ENCODE measurements at places on chromosomes 7 and 10. TPM values are rescaled to one million over a fixed set of nuclear protein-coding genes. Genes with fewer than 3 reads are reported as not detected.

- DNase-seq = no peak
Measured at GRCh38 chr7:70392877-70393435, 739.0 kb upstream of the GALNT17 start.

DNA sequence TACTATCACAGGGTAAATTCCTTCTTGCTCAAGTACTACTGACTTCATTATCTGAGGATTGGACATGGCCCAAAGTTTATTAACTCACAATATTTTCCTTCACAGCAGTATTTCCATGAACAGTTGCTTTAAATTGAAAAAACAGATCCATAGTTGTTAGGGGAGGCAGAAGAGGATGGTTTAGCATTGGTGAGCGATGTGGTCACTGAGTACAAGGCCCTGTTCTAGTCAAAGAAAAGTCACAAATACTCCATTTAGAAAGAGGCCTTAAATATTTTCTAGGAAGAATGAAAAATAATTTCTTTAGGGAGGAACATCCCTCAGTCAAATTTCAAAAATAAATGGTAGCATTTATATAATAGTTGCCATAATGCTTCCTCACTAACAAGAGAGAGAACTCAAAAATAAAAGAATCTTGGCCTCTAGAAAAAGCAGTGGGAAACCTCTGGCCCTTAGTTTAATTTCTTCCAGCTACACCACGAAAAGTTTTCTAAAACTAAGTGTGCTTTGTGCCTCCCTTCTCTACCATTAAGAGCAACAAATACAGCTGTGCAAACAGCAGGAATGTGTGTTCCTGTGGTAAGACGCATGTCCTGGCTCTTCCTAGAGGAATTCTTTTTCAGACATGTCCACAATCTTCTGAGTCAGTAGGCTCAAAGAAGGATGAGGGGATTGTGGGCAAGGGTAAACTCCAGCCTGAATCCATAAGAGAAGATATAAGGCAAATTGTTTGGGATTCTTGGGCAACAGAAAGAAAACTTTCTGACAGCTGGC, 105.7 kb downstream of the HOXA1 start:
- DNase-seq = no peak

DNA sequence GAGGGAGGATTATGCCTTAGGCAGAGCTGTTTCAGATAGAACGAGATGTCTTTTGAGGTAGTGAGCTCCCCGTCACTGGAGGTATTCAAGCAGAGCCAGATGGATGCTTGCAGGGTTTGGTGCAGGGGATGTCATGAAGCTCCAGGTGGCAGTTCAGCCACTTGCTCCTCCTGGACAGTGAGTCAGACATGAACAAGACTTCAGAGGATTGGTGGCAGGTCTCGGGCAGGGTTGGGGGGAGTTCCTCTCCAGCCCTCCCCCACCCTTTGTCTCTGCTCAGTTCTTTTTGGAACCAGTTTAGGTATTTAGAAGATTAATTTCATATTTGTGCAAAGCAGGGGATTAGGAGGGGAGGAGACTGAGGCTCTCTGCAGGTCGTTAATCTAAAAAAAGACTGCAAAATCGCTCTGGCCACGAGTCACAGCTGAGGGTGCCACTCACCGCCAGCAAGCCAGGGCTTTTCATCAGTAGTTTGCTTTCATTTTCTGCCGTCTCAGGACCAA, 21.5 kb upstream of the MYL10 start:
- DNase-seq = no peak

GRCh38 chr7:2259480-2259879, 17.5 kb downstream of the NUDT1 start:
- no peak for DNase-seq

Gene LEP
- total RNA-seq = 715 TPM

GRCh38 chr7:82595176-82595575, 151.6 kb upstream of the CACNA2D1 start:
- no peak for DNase-seq

DNA sequence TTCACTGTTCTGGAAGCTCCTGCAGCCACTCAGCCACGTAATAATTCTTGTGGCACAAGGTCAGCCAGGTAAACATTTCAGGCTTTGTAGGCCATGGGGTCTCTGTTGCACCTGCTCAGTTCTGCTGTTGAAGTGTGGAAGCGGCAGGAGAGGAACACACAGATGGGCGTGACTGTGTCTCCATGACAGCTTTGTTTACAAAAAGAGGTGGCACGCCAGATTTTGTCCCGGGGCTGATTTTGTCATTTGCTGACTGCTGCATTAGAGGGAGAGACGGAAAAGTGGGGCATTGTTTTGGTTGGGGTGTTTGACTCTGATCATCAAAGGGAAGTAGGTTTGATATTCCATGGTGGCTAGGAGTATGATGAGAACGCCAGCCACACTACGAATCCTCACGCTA, 103.1 kb downstream of the PRKAG2 start:
- DNase-seq = no peak

- DNase-seq = no peak
Measured at GRCh38 chr10:71262817-71263216, 50.4 kb downstream of the UNC5B start.

Gene TEX47
- total RNA-seq = not detected

DNA sequence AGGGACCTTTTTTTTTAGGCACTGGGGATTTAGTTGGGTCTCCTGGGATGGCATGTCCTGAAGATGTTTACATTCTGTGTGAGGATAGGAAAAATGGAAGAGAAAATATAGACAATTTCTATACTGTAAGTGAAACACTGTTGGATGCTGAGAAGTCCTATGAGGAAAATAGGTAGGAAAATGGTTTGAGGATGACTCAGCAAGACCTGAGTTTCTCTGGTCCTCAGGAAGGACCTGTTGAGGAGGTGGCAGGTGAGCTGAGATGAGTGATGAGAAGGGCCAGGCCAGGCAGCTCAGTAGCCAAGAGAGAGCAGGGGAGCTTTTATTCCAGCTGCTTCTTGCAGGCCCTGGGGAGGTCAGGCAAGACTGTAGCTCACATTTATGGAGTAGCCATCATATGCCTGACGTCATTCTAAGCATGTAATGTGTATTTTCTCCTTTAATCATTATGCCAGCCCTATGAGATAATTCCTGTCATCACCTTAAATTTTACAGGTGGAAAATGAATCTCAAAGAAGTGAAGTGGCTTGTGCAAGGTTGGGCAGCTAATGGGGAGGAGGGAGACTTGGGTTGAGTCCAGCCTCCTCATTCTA, 19.1 kb upstream of the LRRC18 start:
- no peak for DNase-seq

Gene C7orf33
- total RNA-seq = not detected

DNA sequence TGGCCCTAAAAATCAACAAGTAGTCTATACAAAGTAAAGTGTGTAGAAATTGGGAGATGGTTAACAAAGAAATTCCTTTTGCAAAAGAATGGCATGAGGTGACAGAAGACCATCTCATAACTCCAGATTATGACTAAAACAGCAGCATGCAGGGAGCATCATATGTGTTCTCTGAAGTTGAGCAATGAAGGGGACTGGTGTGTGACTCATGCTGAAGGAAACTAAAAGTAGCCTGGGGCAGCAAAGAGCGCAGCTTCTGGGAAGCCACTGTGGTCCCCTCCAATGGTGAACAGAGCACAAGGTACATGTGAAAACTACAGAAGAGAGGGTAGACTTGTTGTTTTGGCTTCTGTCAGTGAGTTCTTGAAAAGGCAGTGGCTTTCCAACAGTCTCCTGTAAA, 133.4 kb downstream of the MACC1 start:
- DNase-seq = peak; percentile 23

Gene PNLIPRP1
- total RNA-seq = not detected

DNA sequence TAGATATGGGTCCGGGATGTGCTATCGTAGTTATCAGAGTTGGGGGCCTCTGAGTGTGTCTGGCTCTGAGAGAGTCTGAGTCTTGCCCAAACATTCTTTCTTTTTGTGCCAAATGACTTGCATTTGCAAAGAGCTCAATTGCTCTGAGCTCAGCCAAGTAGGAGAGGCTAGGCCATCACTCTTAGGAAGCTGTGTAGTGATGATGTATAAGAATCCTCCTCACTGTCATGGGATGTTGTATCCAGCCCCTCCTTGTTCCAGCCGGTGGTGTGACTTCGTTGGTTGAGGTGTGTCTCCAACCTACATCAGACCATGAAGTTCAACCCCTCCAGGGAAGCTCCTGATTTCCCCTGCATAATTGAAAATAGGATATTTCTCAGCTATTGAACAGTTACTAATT, 97.5 kb upstream of the NPS start:
- no peak for DNase-seq

DNA sequence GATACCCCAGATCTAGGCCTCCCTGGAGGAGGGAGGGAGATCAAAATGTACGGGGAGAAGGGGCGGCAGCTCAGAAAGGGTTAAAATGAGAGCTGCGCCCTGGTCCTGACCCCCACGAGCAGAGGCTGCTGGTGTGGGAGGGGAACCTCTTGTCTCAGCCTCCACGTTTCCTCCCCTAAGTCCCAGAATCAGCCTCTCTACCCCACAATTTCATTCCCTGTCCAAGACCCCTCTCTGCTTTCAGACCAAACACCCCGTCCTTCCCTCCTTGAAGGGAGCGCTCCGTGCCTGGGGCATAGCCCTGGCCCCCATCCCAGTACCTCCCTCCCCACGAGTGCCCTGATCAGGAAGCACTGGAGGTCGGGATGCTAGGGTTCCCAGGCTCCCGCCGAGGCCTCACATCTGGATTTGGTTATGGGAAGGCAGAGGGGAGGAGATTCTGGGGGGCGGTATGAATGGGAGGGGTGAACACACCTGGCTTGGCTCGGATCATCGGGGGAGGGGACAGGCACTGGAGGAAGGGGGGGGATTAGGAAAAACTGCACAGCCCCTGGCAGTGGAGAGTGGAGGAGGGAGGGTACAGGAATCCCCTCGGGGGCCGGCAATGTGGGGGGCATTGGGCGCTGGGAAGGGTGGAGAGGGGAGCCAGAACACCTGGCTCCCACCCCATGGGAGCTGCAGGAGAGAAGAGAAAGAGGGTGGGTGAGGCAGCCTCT, 2.7 kb downstream of the EPHB4 start:
- DNase-seq = no peak

DNA sequence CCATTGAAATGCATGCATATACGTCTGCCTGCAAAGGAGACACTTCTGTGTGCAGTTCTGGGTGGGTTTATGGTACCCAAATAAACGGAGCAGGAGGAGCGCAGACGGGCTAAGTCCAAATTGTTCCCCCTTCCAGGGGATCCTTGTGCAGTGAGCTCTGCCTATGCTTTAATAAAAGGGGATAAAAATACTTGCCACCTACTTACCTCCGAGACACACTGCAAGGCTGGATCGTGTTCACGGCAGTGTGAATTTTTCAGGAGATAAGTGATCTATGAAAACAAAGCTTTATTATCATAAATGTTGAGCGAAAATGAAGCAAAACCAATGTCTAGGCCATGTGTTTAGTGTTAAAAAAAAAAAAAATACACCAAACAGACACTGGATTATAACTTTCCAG, 308.8 kb upstream of the AOAH start:
- DNase-seq = no peak

DNA sequence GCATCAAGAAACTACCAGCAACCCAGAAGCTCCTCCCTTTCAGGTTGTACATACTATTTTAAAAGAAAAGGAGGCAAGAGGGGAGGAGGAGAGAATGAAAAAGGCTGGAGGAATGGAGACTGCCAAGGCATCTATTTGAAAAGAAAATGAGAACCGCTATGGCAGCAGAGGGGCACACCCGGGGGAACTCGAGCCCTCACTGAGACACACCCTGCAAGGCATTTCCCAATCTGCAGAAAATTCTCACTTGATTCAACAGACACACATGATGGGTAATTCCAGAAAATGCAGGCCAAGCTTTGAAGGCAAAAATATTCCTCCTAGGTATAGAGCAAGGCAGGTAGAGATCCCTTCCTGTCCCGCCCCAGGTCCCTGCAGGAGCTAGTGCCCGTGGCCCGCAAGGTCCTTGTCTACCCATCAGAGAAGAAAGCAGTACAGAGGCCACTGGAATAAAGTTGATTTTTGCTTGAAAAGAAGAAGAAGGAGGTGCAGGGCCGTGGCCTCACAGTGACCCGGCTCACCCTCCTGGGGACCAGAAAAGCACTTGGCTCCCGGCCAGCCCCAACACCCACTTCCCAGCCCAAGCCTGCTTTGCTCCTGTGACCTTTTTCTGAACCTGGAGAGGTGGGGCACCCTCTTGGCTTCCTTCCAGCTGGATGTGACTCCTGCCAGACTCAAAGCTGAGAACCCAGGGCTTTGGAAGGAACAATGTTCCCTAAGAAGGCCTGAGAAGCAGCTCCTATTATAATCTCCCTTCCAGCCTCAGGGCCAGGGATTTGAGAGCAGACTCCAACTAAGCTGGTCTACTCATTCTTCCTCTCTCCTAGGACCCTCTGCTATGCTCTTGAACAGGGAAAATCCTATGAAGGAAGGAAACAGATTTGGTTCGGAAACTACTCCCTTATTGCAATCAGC, 6.2 kb upstream of the PIK3CG start:
- DNase-seq = no peak

- DNase-seq = no peak
Measured at GRCh38 chr10:98664329-98665042, 217.8 kb upstream of the HPS1 start.

Gene ABCB1
- 12.2 TPM for total RNA-seq

Gene DGKI
- total RNA-seq = 0.16 TPM

Gene GPR26
- total RNA-seq = not detected
